ENCODE measurements at places on chromosomes 3 and 15.
A peak's percentile ranks its signal among the peaks of the same experiment; 100 is the strongest.

DNA sequence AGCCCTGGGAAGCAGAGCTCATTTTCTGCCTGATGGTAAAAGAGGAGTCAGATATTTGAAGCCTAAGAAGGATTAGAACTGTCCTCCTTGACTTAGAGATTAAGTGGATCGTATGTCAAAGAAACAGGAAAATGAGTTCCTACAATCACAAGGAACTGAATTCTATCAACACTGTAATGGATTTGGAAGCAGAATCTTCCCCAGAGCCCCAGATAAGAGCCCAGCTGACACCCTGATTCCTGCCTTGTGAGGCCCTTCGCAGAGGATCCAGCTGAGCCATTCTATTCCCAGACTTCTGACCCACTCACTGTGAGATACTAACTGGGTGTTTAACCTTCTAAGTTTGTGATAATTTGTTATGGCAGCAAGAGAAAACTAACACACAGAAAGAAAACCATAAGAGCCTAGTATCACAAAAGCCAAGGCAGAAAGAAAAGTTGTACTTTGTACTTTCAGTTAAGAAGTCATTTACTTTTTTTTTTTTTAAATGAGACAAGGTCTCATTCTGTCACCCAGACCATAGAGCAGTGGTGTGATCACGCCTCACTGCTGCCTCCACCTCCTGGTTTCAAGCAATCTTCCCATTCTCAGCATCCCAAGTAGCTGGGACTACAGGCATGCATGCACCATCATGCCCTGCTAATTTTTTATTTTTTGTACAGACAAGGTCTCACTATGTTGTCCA, 61.1 kb upstream of the ZBTB20 start:
- no peak for DNase-seq

- DNase-seq, result no peak
These were observed 150.6 kb upstream of the UMPS start for GRCh38 chr3:124579641-124580040.

GRCh38 chr3:196165850-196166249, 45.4 kb downstream of the ZDHHC19 start:
- DNase-seq, result no peak

GRCh38 chr15:63712828-63713520, 115.8 kb downstream of the FBXL22 start:
- no peak for DNase-seq

- DNase-seq, result peak; percentile 85
These were observed 42.1 kb downstream of the NR2F2 start for GRCh38 chr15:96372554-96372953.

DNA sequence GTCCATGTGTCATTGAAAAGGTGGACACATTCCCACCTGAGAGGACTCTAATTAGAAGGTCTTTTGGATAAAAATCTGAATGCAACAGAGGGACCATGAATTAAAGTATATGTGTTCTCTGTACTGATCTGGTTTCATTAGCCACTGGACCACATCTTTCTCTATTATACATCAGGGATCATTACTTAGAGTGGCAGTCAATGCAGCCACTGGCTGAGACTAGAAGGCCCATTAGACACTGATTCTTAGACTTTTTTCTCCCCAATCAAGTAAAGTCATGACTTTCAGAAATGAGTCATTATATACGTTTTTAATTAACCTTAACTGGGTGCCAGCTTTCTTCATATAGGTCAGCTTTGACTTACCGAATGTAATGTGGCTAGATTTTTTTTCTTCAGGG, 550.8 kb upstream of the CFAP20DC start:
- no peak for DNase-seq

GRCh38 chr15:45637552-45638033, 2.8 kb downstream of the SQOR start:
- DNase-seq, result peak; percentile 77

GRCh38 chr15:94263341-94264273, 32.2 kb downstream of the MCTP2 start:
- no peak for DNase-seq

GRCh38 chr3:12773710-12774086, 14.6 kb upstream of the TMEM40 start:
- no peak for DNase-seq

- DNase-seq, result no peak
These were observed 4.0 kb downstream of the RAB11A start for GRCh38 chr15:65873256-65873655.

DNA sequence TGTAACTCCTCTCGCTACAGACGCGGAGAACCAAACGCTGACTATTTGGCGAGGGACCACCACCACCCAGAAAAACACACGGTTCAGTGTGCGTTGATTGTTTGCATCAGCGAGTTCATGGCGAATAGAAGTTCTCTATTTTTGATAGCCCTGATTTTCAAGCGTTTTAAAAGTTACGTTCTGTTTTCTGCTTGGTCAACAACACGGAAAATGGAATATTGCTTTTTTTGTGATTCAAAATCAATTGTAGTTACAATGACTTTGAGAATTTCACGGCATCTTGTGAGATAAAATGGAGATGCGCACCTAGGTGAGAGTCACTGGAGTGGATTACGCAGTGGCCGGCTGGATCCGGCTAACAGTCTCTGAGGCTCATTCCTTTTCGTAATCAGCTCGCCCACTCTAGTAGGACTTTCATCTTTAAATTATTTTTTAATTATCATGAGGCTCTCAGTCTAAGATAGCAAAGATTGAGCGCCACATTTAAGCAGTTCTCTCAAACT, 54.8 kb downstream of the CCDC54 start:
- peak; percentile 41 for DNase-seq

- no peak for DNase-seq
These were observed 168.8 kb downstream of the MEGF11 start for GRCh38 chr15:66084704-66085103.

GRCh38 chr3:94869059-94869547, 806.2 kb downstream of the NSUN3 start:
- no peak for DNase-seq

DNA sequence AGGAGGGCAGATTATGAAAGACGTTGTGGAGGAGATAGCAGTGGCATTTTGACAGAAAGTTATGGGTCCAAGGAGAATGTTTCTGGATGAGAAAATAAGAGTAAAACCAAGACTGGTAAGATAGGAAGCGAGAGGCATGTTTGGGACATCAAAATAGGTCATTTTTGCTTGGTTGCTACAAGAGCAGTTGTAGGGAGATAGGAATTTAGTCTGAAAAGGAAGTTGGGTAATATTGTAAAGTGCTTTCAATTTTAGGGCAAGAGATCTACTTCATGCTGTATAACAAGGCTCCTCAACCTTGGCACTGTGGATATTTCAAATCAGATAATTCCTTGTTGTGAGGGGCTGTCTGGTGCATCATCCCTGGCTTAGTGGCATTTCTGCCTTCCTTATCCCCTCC, 118.0 kb upstream of the DPH6 start:
- DNase-seq, result no peak

GRCh38 chr3:48930590-48930989, 11.9 kb downstream of the ARIH2 start:
- no peak for DNase-seq
